ENCODE measurements at places on chromosomes 1 and 21.

DNA sequence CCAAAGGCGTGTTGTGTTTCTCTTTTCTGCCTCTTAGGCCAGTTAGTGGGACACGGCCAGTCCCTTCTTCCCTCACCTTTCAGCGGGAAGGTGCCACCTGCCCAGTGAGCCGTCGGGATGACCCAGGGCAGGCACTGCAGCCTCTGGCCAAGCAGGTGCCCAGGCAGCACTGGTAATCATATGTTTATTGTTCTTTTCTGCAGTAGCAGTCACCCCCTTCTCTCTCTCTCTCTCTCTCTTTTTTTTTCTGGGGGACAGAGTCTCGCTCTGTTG lies 38.2 kb downstream of the CRYAA start:
- no peak for DNase-seq

DNA sequence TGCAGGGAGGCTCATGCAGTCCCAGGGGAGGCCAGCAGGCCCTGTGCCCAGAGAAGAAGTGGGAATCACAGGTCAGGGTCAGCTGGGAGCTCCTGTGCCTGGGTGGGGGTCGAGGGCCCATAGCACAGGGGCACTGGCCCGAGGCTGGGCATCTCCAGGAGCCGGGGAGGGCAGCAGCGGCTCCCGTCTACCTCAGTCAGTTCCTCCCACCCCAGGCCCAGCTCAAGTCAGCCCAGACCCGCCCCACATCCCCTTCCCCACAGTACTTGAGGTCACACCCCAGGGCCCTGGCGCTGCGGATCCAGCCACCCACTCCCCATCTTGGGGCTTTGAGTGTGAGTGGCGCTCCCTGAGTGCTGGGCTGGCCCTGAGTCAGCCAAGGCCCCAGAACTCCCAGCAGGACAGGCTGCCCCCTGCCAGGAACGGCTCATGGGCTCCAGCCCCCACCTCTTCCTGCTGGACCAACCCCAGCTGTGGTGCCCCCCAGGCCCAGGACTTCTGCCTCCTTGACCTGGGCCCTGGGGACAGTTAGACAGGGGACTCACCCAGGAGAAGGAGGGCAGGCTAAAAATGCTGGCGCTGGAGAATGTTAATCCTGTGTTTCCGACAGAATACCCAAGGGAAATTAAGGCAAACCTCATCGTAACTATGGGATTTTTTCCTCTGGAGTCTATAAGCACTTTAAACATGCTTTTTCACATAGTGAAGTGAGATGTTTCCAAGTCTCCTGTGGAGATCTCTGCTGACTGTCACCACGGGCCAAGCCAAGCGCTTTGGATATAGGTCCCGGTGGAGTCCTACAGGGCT lies 68.8 kb upstream of the COL6A1 start:
- no peak for DNase-seq

DNA sequence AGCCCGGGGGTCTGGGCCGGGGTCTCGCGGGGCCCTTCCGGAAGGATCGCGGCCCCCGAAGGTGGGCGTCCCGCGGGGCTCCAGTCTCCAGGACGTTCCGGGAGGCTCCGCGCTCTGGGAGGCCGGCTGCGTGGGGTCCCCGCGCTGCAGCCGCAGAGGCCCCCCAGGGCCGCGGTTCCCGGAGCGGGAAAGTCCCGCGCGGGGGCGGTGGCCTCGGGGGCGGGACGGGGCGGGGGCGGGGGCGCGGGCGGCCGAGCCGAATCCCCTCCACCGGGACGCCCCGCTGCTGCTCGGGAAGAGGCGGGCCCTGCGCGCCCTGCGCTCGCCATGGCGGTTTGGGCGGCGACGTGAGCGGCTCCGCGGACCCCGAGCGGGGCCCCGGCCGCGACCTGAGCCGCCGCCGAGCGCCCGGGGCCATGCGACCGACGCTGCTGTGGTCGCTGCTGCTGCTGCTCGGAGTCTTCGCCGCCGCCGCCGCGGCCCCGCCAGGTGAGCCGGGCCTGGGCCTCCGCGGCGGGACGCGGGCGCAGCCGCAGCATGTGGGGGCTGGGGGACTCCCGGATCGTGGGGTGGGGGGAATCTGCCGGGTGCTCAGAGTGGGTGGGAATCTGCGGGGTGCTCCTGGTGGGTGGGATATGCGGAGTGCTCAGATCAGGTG lies at the start of gene IFNGR2:
Gene IFNGR2 (plus strand): TSS at position 286 of the 658 bp plus-strand sequence. CDS start 131 bp downstream, at position 417.
- DNase-seq = no peak

- DNase-seq = peak; percentile 71
Measured at GRCh38 chr1:145918144-145918991, at the start of gene PEX11B. Gene PEX11B, minus strand, starts transcription at chr1:145918717. Its CDS starts 29 bp downstream, at chr1:145918688.

DNA sequence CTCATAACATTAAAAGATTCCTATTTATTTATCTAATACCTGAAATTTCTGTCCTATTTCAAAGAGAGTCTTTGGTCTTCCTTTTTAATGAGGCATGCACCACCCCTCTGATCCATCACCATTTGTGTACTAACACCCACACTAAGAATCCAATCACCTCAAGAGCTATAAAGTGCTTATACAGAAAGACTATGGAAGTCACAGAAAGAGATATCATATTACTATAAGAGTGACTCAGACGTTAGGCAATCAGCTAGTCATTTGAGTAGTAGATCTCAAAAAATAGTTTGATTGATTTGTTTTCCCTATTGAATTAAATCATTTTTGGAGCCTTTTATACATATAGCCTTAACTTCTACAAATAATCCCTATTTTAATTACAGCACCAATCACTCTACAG lies 46.1 kb downstream of the NME7 start:
- no peak for DNase-seq

DNA sequence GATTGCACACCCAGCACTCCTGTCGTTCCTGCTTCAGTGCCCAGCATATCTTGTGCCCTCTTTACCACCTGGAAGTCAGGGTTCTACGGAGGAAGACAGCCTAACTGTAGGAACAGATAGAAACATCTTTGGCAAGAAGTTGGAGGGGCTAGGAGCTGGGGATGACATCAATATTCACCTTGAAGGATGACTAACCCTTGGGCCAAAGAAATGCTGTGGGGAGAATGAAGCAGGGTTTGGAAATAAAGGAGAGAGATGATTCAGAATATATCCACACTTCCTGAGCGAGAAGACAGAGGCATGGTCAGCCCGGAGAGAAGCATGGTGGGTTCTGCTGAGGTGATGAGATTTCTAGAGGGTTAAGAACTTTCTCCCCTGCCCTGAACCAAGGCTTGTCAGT lies 4.6 kb upstream of the NKAIN1 start:
- no peak for DNase-seq

- no peak for DNase-seq
Measured at GRCh38 chr1:198889101-198889500, 250.3 kb downstream of the PTPRC start.

- no peak for DNase-seq
Measured at GRCh38 chr1:74343216-74343615, 108.0 kb downstream of the TNNI3K start.

DNA sequence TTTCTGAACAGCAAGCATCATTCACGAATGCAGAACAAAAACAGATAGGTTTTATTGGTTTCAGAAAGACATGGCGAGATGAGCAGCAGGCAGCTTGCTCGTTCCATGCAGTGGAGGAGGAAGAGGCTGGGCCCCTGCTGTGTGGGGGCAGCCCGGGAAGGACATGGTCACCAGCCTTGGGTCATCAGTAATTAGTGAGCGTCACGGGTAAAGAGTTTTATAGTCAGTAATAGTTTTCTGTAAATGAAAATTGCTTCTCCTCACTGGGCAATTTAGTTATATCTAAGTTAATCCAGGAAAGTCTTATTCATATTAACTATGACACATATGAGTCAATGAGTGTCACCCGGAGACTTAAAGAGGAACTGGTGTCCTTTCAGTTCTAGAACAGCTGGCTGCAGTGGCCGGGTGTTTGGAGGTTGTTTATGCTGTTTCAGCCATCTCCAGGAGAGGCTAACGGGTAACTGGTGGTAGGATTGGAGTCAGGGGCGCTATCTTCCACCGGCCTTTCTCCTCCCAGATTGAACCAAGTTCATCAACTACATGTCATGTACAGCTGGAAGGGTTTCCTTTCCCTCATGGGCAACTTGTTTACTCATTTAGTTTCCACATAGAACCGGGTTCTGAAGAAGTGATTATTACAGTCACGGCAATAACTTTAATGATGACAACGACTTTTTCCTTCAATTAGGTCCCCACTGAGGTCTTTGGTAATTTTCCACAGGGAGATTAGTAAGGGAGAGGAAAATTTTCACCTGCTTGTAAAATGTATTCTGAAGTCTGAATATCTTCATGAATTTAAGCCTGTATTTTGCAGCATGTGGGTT lies 34.6 kb upstream of the SLC45A1 start:
- DNase-seq = no peak

DNA sequence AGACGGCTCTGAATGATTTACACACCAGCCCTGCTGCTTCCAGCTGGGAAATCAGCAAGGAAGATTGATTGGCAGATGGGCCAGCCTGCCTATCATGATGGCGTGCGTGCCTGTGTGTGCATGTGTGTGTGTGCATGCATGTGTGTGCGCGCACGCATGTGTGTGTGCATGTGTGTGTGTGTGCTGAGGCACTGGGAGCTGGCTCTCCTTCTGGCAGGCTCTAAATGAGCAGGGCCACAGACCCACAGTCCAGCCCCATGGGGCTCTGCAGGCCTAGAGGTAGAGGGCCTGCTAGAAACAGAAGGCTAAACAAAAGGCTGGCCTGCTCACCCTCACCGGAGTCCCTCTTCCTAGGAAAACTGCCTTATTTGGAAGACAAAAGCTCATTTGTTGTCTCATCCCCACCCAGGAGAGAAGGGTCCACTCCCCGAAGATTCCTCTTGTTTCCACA lies 6.0 kb downstream of the KLHDC8A start:
- peak; percentile 77 for DNase-seq

- DNase-seq = no peak
Measured at GRCh38 chr1:226568975-226569741, 20.6 kb downstream of the STUM start.

DNA sequence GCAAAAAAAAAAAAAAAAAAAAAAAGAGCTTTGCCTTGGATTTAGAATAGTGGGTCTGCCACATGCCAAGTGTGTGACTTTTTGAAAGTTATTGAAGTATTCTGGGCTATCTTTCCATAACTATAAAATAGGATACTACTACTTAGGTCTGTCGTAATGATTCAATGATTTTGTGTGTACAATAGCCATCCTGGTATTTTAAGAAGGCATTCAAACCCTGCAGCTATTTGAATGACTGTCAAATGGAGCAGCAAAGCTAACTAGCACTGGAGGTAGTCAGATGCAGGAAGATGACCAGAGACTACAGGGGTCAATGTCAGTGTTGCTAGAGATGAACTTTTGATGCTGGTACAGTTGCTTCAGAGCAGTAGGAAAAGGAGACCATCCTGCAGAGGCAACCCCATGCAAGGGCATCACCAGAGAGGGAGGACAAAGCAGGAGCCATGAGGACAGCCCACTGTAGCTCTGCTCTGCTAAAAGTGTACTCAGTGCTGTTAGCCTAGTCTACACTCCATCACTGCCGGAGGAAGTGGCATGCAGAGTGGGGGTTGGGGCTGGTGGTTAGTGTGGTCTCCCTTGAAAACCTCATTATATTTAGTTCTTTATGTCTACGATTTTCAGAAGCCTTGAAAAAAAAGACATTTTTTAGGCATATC lies 29.0 kb downstream of the DUSP10 start:
- DNase-seq = no peak

DNA sequence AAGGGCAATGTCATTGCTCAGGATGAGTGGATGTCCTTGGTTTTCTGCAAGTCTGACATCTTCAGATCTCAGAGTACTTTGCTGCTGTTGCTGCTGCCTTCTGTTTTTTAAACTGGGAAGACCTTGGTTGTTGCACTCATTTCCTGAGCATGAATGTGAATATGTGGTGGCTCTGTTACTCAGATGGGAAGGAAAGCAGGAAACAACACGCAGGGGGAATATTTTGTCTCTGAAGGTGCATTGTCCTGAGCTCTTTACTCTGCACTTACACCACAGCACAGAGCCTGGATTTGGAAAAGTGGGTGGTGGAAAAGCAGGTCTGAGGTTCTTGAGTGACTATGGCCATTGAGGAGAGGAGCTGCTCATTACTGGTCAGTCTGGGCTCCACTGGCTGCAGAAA lies 36.3 kb downstream of the PTGFRN start:
- DNase-seq = no peak

GRCh38 chr1:206963119-206963712 lies 7.0 kb downstream of the FCAMR start:
- DNase-seq = no peak

DNA sequence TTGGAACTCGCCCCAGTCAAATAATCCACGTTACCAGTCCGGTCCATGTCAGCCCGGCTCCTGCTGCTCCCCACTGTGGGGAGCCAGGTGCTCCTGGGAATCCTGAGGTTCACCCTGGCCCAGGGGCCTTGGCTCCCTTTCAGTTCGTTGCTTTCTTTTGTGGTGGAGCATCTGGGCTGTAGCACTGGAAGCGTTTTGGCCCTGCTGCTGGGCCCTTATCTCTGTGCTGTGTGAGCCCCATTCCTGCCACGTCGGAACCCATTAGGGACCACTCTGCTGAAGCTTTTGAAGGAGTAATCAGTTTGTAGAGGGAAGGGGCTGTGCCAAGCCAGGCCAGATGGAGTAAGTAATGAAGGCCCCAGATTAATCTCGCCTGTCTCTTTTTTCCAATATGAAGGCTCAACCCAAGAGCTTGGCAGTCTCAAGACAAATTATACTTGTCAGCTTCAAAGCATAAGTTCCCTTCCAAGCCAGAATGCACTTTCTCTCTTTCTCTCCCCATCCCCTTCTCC lies 82.3 kb downstream of the PGM1 start:
- no peak for DNase-seq

DNA sequence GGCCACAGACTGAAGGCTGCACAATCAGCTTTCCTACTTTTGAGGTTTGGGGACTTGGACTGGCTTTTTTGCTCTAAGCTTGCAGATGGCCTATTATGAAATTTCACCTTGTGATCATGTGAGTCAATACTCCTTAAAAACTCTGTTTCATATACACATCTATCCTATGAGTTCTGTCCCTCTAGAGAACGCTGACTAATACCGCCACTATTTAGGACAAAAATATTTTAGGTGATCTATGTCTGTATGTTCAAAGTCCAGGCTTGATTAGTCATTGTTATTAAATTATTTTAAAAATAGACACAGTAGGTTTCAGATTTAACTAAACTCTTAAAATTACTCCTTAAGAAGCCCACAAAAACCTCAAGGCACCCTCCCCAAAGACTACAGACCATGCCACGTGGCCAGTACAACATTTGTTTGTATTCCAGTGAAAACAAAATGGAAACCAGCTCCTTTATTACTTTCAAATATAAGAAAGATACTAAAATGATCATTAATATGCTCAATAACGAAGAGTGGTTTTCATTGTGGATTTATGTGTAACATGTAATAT lies 63.1 kb downstream of the TMPRSS15 start:
- DNase-seq = no peak

Data from NT2/D1 (cell line).